Fibroblast of lung (primary cell): ENCODE measurements at places on chromosomes 2 and 18. TPM values are rescaled to one million over a fixed set of nuclear protein-coding genes. Genes with fewer than 3 reads are reported as not detected.
A peak's percentile ranks its signal among the peaks of the same experiment; 100 is the strongest.

GRCh38 chr2:88265352-88266303 is 95.5 kb downstream of the THNSL2 start:
- DNase-seq = peak; percentile 18

- no peak for DNase-seq
Observed at GRCh38 chr2:28363686-28364280, 28.9 kb upstream of the FOSL2 start.

DNA sequence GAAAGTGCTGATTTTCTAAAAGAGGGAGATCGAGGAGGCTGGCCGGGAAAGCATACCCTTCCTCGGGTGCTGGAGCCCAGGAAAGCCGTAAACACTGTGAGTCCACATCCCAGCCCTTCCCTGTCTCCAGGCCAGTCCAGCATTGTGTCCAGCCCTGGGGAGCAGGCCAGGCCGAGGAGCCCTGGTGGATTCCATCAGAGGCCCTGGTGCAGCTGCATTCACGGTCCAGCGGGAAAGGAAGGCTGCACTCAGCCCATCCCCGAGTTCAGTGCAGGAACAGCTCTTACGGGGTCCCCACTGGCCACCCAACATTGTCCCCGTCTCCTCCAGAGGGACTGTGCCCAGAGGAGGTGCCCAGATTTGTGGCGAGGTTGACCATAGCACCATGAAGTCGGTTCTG is 218.6 kb downstream of the KLHL29 start:
- no peak for DNase-seq

DNA sequence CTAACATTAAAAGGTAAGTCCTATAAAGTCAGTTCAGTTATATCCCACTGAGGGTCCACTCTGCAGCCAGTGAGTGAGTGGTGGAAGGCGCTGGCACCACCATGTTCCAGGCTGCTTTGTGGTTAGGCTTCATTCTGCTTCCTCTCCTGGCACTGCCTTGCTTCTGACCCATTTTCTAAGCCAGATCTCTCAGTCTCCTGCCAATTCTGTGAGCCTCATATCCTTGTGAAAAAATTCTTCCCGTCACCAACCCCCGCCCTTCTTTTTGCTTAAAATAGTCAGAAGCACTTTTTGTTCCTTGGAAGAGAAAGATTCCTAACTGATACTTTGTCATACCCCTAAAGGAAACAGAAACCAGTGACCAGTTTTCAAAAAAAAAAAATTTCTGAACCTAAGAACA is 139.8 kb upstream of the NCK2 start:
- DNase-seq = peak; percentile 25

The CYP26B1 gene
- 0.17 and 0.51 TPM in 2 replicates for total RNA-seq
